ENCODE measurements at places on chromosomes 5 and 9.
A peak's percentile ranks its signal among the peaks of the same experiment; 100 is the strongest.

- no peak for DNase-seq
These were observed 12.5 kb downstream of the NINJ1 start for GRCh38 chr9:93121316-93122241.

DNA sequence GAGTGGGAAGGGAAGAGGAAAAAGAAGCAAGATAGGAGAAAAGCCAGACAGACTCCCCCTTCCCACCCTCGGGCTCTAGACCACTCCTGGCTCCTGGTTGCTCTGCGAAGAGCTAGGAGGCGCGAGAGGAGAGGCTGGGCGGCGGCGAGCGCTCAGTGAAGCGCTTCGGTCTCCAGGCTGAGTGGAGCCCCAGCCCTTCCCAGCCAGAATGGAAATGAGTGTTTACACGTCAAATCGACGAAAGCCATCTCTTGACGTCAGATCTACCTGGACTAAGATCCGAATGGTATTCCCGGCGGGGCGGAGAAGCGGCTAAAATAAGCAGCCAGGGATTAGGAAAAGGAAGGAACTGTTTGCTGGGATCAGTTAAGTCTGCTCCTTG lies at the start of gene PCSK1:
Gene PCSK1, minus strand, starts transcription at position 183 of the 382 bp plus-strand sequence. CDS start 206 bp downstream, outside the sequence.
- no peak for DNase-seq

- no peak for DNase-seq
These were observed 3.7 kb downstream of the KIF3A start for GRCh38 chr5:132733499-132734148.

- no peak for DNase-seq
These were observed 116.9 kb upstream of the FAM174A start for GRCh38 chr5:100418231-100418630.

DNA sequence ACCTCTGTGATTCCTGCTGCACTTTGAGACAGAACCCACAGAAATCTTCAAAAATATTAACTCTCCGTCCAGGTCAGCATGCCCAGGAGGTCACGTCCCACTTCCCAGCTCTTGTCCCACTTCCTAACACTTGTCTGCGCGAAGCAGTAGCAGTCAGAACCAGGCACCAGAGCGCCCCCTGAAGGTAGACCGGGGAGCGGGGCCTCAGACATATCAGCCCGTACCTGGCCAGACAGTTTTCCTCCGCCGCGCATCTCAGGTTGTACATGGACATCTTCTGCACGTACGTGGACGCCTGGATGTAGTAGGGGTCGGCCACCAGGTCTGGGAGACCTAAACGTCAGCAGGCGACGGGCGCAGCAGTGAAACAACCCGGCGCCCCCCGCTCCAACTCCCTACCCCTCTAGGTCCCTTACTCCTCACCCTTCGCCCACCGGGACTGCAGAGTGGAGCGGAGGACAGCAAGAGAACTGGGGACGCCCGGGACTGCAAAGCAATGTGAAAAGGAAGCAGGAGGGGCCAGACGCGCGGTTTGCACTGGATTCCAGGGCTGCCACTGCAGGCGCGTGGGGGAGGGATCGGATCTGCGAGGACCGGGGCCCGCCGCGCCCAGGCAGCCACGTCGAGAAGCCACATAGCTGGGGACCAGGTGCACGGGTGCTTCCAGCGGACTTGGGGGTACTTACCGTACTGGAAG lies 1.2 kb downstream of the LOX start:
- DNase-seq: peak; percentile 82

- DNase-seq: no peak
These were observed 163.3 kb downstream of the MACROH2A1 start for GRCh38 chr5:135235551-135236227.

GRCh38 chr5:92780057-92780456 lies 801.0 kb downstream of the NR2F1-AS1 start:
- no peak for DNase-seq

DNA sequence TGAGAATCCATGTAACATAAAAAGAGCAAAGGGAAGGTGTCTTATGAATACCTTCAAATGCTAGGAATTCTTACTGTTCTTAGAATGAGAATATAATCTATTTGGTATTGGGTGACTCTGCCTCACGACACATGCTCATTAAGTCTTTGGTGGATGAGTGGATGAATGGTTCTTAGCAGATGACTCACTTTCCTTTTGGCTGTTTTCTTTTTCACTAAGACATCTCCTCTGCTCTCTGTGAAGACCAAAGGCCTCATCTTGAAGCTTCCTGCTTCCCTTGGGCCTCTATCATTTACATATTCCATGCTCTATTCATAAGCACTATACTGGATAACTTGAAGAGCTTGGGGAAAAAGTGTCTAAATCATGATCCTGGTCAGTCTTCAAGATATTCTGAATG lies 468.1 kb downstream of the SPATA31D1 start:
- peak; percentile 12 for DNase-seq

GRCh38 chr5:28408186-28408585 lies 1369.8 kb upstream of the CDH9 start:
- DNase-seq: no peak

- peak; percentile 81 for DNase-seq
These were observed 182.1 kb downstream of the DMRT2 start for GRCh38 chr9:1231998-1232919.

- DNase-seq: peak; percentile 50
These were observed 1.3 kb upstream of the ABCA2 start for GRCh38 chr9:137029058-137029936.

DNA sequence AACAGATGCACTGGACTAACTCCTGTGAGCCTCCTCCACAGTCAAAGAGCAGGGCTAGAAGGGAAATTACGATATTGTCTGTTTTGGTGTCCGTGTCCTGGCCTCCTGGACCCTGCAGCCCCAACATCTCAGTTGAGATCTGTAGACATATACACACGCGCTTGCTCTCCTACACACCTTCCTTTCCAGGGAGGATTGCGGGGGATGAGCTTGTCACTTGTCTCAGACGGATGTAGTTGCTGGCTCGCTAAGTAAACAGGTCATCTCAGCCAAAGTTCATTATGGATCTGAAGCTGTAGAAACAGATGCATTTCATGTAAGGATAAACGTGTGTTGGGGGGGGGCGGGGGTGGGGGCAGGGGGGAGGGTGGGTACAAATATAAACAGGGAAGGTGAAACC lies 549.3 kb downstream of the CCDC171 start:
- DNase-seq: no peak

DNA sequence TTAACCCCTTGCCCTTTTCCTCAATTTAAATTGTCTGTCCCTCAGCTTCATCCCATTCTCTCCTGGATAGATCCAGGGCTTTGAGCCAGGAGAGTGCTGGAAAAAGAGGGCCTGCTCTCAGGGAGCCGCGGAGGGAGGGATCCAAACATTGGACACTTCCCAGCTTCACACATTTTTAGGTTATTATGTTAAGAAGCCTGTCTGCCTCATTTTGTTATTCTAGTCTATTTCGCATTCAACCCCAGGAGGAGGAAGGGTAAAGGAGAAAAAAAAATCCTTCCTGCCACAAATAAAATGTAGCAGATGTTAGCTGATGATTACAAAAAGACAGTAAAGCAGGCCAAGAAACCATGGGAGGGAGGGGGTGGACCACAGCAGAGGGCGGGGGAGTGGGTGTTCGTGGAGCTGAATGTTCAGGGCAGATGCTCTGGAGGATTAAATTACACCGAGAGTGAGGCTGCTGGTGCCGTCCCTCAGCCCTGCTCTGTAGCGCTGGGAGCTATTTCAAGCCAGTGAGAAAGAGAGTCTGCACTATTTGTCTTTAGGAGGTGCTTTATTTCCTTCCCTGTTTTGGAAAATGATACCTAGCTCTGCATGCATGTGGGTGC lies 60.6 kb upstream of the ZFR start:
- peak; percentile 96 for DNase-seq

GRCh38 chr5:158857976-158858375 lies 241.7 kb downstream of the EBF1 start:
- no peak for DNase-seq

DNA sequence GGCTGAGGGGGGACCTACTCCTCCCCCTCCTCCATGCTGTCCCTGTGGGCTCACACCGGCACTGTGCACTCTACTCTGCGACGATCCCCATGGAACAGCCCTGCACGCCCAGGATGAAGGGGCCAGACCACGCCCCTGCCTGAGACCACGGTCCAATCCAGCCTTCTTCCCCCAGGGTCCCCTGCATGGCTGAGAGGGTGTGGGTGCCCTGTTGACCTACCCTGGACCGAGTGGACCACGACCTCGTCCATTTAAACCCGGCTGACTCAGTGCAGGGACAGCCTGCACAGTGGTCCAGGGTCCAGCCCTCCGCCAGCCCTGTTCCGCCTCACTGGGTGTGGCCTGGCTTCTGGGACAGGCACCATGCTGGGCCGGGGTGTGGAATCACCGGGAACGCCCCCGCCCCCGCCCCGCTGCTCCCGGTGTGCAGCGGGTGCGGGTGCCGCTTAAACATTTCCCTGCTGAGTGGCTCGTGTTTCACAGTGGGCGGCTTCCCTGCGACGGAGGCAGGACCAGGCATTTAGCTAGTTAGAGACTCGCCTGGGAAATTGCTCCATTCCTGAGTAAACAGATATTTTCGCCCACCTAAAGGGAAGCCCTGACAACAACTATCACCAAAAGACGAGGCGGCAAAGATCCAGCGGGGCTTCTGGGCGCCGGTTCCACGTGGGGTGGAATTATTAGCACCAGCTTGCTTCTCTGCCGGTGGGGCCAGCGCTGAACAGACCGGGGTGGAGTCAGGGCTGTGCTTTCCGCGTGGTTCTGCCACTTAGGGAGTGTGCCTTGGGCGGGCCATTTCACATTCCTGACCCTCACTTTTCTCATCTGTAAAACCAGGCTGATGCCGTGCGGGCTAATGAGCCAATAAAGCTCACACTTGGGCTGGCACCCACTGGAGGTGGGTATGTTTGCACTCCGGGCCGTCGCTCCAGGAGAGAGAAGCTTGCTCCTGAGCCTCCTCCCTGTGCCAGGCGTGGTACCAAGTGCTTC lies 22.6 kb downstream of the DBH start:
- DNase-seq: peak; percentile 72

GRCh38 chr5:87008751-87009560 lies 258.7 kb upstream of the RASA1 start:
- peak; percentile 20 for DNase-seq

DNA sequence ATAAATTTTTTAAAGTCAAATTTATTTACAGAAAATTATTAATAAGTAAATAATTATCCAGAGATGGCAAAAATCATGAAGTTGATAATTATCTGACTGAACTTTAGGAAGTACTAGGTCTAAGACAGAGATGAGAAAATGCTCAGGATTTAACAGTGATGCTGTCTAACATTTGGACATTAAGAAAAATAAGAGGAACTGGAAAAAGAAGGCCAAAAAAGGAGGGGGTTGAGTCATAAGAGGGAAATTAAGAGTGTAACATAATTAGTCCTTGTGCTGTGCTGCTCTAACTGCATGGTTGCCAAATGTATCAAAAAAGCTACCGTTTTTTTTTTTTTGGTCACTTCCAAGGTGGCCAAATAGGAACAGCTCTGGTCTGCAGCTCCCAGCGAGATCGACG lies 35.4 kb upstream of the TUT7 start:
- DNase-seq: no peak
